ENCODE measurements at places on chromosomes 4 and X.

DNA sequence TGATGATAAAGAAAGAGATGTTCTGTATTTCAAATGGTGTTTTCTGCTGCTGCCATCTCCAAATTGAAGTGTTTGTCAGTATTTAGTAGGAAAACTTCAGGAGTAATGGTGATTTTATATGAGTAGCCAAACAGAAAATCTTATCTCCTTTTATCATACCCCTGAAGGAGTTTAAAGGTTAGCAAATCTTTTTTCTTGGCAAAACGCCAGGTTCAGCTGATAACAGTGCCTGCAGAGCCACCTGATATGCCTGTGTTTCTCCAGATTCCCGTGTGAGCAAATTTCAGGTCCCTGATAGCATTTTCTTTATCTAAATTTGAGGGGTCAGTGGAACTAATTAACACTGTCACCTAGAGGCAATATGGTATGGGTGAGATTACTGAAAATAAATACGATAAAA, 65.8 kb upstream of the ETNPPL start:
- DNase-seq: no peak

GRCh38 chr4:166202991-166203390, 330.0 kb downstream of the TLL1 start:
- no peak for DNase-seq

- DNase-seq: no peak
These were observed 37.1 kb downstream of the TMEM150C start for GRCh38 chr4:82524570-82525152.

DNA sequence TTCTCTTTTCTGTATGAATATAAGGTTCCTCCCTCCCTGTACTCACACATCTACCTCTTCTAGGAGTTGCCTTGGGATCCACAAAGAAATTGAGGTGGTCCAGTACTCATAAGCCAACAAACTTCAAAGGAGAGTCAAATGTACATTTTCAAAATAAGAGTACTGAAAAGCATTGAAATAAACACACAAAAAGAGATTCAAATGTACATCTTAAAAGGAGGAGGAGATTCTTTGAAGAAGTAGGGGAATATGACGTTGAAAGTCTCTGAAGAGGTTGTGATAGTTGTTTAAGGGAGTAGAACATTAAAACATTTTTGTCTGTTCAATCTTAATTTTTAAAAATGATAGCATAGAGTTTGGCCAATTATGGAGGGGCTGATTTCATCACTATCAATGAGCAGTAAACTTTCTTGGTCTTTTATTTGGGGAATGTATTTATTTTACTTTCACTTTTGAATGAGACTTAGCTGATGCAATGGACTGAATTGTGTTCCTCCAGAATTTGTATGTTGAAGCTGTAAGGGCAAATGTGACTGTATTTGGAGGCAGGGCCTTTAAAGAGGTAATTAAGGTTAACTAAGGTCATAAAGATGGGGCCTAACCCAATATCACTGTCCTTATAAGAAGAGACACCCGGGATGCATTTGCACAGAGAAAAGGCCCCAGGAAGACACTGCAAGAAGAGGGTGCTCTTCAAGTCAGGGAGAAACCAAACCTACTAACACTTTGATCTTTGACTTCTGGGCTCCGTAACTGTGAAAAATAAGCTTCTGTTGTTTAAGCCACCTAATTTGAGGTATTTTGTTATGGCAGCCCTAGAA, 226.3 kb upstream of the PGRMC2 start:
- DNase-seq: peak; percentile 73

- no peak for DNase-seq
These were observed 74.9 kb upstream of the PDHA2 start for GRCh38 chr4:95764961-95765360.

- no peak for DNase-seq
These were observed 272.2 kb upstream of the CASK start for GRCh38 chrX:42195506-42195905.

DNA sequence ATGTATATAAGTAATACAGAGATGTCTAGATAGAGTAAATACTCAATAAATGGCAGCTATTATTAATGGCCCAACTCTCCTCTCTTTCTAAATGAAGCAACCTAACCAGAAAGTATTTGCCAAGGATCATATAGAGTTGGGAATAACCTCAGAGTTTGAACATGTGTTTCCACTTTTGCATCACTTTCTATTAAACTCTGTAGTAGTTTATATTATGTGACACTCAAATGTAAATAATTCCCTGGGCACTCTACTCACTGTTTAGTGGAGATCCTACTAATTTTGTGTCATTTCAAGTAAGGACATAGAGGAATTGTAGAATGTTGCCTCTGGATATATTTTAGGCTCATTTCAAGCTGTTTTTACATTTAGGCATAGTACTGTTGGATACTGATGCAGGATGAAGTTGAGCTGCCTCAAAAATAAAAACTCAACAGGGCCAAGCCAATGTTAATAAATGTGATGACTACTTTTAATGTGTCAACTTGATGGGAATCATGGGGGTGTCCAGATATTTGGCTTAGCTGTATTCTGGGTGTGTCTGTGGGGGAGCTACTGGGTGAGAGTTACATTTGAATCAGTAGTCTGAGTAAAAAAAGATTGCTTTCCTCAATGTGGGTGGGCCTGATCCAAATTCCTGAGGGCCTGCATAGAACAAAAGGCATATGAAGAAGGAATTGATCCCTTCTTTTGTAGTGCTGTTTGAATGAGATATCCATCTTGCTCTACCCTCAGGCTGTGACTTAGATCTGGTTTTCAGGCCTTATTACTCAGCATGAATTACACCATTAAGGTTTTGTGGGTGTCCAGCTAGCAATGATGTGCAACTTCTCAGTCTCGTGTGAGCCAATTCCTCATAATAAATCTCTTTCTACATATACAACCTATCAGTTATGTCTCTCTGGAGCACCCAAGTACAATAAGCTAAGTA, 1368.2 kb downstream of the STIM2 start:
- peak; percentile 42 for DNase-seq

GRCh38 chr4:7365462-7366179, 69.1 kb downstream of the PSAPL1 start:
- DNase-seq: no peak

DNA sequence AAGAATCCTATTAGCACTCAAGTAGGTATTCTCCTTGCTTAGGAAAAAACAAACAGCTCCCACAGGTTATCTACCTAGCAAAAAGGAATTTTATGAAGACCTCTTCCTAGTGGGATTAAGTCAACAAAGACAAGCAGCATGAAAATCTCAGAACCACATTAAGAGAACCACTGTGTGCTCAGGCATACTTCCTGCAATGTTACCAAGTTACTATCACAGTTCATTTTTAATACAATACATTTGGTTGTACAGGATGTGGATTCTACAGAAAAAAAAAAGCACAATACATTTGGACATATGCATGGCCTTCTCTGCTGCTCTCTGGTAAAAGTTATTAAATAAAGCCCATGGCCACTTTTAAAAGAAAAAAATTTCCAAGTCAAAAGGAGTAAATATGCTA, 193.7 kb downstream of the PPP3CA start:
- no peak for DNase-seq

DNA sequence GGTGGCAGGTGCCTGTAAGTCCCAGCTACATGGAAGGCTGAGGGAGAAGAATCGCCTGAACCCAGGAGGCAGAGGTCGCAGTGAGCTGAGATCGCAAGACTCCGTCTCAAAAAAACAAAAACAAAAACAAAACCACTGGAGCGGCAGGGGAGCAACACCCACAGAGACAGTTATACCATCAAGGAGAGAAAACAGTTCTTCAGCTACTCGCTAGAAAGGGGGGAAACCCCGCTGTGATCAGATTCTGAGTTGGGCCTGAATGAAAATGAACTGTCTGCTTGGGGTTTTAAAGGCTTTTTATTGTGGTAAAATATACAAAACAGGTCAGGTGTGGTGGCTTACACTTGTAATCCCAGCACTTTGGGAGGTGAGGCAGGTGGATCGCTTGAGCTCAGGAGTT, 16.8 kb upstream of the IRAK1 start:
- DNase-seq: no peak

DNA sequence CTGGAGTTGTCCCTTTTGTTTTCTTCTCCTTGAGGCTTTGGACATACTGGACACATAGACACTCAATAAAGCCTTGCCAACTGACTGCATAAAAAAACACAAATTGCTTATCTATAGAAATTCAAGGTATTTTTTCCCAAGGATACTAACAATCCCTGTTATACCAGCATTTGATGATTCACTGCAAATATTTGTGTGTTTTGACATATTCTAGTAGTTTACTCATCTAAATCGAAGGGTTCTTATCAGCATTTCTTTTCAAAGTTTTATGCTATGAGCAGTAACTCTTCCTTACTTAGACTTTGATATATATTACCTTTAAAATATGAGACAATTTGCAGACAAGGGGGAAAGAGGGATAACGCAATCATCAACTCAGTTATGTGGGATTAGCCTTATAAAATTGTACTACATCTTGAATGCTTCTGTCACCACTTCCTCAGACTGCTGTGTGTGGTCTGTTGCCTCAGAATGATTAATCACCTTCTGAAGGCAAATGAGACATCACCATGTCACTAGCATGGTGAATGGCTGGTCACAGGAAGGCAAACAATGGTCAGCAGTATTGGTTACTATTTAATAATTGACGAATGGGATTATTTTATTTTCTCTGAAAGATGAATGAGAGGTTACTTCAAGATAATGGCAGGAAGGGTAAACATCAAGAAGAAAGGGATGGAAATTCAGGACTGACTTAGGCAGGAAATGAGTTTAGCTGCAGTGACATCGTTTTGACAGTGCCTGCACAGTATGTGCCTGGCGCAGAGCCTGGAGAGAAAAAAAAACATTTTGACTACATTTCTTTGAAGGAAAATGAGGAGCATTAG, 544.3 kb upstream of the CNKSR2 start:
- peak; percentile 27 for DNase-seq

GRCh38 chrX:54066841-54067240, 22.6 kb upstream of the PHF8 start:
- DNase-seq: peak; percentile 27

DNA sequence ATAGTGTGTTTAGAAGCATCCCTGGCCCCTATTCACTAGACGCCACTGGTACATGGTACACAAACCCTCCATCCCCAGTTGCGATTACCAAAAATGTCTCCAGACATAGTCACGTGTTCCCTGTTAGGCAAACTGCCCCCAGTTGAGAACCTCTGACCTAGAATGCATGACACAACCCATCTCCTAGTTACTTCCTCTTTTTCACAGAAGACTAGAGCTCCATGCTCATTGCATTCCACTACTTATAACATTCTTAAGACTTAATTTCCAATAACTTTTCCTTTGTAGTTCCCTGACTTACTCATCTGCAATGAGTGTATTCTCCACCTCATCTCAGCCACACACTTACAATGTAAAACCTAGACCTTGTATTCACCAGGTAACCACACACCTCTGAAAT, 68.6 kb downstream of the PRSS12 start:
- DNase-seq: no peak

DNA sequence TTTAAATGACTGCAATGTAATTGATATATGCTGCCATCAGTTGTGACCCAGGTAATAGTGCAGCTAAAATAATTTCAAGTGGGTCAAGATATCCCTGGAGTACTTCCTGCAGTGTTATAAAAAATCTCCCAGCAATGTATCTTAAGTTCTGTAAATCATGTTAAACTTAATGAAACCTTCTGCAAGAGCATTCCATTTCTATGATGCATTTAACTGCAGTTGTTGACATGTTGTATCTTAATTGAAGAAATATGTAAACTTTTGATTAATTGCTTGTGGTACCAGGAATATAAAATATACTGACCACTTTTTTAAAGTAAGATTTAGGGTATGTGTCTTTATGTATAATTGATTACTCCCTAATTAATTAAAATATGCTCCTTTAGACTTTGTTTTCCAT, 213.6 kb downstream of the AFF2 start:
- no peak for DNase-seq

- no peak for DNase-seq
These were observed 1.9 kb upstream of the G3BP2 start for GRCh38 chr4:75675004-75675531.

GRCh38 chr4:106707776-106708463, 328.2 kb downstream of the DKK2 start:
- peak; percentile 68 for DNase-seq

DNA sequence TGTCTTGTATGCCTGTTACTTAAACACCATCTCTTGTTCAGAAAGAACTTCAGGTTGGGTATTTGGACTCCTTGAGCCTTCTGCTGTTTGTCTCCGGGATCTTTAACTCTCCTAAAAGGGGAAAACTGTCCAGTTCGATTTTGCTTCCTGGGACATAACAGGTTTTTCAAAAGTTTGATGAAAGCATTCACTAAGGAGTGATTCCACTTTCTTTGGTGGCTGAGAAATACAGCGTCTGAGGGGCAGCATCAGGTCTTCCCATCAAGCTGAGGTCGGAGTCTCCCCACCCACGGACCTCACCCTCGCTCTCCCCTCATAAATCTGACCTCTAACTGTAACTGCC, 1.4 kb downstream of the AFAP1 start:
- no peak for DNase-seq

DNA sequence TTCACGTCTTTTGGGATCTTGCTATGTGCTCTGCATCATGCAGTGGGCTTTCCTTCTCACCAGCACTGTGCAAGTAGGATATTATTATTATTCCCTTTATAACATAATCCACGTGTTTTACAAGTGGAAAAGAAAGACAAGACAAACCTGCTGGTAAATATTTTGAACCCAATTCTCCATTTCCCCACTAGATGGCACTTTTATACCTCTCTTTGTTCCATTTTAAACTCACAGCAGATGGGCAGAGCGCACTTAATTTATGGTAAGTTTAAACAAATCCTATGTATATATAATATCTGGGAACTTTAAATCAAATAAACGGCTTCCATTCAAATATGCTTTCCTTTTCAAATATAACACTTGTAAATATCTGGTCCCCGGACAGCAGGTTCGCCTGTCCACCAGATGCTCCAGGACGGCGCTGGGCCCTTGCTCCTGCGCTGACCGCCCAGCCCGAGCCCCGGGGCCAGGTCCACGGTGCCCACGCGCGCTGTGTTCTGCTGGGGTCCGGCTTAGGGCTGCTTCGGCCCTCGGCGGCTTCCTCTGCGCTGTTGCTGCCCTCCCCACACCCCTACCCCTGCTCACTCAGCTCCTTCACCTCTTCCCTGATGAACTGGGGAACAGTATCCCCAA, 31.1 kb downstream of the F11 start:
- peak; percentile 85 for DNase-seq

DNA sequence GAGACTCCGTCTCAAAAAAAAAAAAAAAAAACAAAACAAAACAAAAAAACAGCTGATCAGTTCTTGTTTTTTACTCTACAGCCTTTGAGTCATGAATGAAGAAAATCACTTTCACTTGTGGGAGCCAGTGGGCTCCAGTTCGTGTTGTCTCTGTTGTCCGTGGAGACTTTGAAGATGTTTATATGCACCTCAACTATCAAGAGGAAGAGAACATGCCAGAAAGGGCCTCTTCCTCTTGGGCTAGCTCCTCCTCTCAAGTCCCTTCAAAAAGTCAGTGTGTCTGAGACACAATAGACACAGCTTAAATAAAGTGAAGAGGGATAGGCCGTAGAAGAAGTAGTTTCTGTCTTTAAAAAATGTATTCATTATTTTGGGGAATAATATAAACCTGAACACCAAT, 182.7 kb downstream of the KDR start:
- peak; percentile 11 for DNase-seq

Measured in choroid plexus epithelial cell (primary cell).